Kidney (tissue), 22 donors: ENCODE measurements at places on chromosomes 16 and 17. TPM values are rescaled to one million over a fixed set of nuclear protein-coding genes. Genes with fewer than 3 reads are reported as not detected.
A peak's percentile ranks its signal among the peaks of the same experiment; 100 is the strongest.

DNA sequence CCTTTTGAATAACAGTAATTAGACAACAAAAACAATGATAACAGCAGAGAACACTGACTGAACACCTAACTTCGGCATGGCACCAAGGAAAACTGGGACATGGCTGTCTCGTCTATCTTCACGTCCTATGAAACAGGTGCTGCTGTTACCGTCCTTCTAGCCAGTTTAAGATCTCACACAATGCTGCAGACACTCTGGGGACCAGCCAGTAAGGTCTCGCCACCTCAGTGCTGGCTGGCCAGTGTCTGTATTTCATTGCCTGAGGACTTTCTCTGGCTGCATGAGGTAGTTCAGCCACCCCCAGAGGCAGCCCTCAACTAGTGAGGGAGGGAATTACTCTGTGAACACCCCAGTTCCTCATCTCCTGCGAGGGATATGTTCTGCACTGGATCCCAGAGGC lies 57.6 kb downstream of the AMFR start:
- H3K36me3 ChIP-seq: peaks cover 2% of the 10 kb centered on the region
- DNase-seq: no peak
- H3K27me3 ChIP-seq: no peaks in the 10 kb centered on the region
- peaks cover 57% of the 10 kb centered on the region for H3K4me1 ChIP-seq

GRCh38 chr17:40480501-40481003 lies 20.9 kb downstream of the TNS4 start:
- H3K27ac ChIP-seq: no peak overlapping the region
- H3K4me3 ChIP-seq: no peak overlapping the region
- H3K27me3 ChIP-seq: no peaks in the 10 kb centered on the region
- no peaks in the 10 kb centered on the region for H3K36me3 ChIP-seq
- no peaks in the 10 kb centered on the region for H3K4me1 ChIP-seq

- H3K4me3 ChIP-seq: no peak overlapping the region
- peaks cover 44% of the 10 kb centered on the region for H3K36me3 ChIP-seq
- no peak for DNase-seq
- no peaks in the 10 kb centered on the region for H3K27me3 ChIP-seq
- H3K4me1 ChIP-seq: no peaks in the 10 kb centered on the region
These were observed 8.1 kb downstream of the PHB1 start for GRCh38 chr17:49406421-49407061.

DNA sequence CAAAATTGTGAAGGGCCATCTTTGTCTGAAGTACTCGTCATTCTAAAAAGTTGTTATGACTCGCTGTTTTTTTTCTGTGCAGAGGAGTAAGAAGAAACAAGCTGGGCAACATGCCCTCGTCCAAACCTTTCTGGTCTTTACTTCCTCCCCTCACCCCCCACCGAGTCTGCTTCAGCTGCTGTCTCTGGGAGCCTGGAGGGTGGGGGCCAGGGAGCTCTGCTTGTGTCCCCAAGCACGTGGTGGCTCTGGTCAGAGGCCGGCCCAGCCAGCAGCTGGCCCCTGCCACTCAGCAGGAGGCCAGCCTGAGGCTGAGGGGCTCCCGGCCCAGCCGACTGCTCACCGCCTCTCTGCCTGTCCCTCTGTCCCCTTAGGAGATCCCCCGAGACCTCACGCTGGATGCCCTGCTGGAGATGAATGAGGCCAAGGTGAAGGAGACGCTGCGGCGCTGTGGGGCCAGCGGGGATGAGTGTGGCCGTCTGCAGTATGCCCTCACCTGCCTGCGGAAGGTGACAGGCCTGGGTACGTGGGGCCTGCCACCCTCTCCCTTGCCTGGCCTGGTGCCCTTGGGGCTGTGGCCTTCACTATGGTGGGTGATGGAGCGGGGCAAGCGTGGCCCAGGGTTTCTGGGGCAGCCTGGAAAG lies 53.7 kb upstream of the LGALS9 start:
- H3K36me3 ChIP-seq: no peaks in the 10 kb centered on the region
- DNase-seq: peak; percentile 21
- no peak overlapping the region for H3K4me3 ChIP-seq
- H3K27me3 ChIP-seq: no peaks in the 10 kb centered on the region
- H3K4me1 ChIP-seq: peaks cover 8% of the 10 kb centered on the region

GRCh38 chr16:71687861-71688260 lies 36.6 kb downstream of the PHLPP2 start:
- no peaks in the 10 kb centered on the region for H3K36me3 ChIP-seq
- DNase-seq: no peak
- H3K27me3 ChIP-seq: no peaks in the 10 kb centered on the region
- H3K27ac ChIP-seq: no peak overlapping the region
- H3K4me1 ChIP-seq: no peaks in the 10 kb centered on the region

- no peaks in the 10 kb centered on the region for H3K4me1 ChIP-seq
These were observed 54.1 kb upstream of the FASN start for GRCh38 chr17:82152114-82152513.

- no peak overlapping the region for H3K4me3 ChIP-seq
- H3K27ac ChIP-seq: no peak overlapping the region
- no peaks in the 10 kb centered on the region for H3K36me3 ChIP-seq
- H3K4me1 ChIP-seq: no peaks in the 10 kb centered on the region
- no peak for DNase-seq
- H3K27me3 ChIP-seq: no peaks in the 10 kb centered on the region
These were observed 13.2 kb upstream of the MAP2K6 start for GRCh38 chr17:69401251-69401650.

OR2C1 gene
- total RNA-seq: not detected

KDM8 gene
- total RNA-seq: 8.5 TPM

CHST6 gene
- 0.79 TPM for total RNA-seq
